Stimulated activated CD8-positive, alpha-beta memory T cell treated with anti-CD3 and anti-CD28 coated beads, Interleukin-7, amount 100 ng/mL, for 4 hours (primary cell): ENCODE measurements at places on chromosomes 2 and 18.

- no peak for DNase-seq
These were observed 1.7 kb downstream of the CFAP221 start for GRCh38 chr2:119545754-119546446.

GRCh38 chr2:38214209-38214717 lies 138.3 kb upstream of the CYP1B1 start:
- DNase-seq = no peak

DNA sequence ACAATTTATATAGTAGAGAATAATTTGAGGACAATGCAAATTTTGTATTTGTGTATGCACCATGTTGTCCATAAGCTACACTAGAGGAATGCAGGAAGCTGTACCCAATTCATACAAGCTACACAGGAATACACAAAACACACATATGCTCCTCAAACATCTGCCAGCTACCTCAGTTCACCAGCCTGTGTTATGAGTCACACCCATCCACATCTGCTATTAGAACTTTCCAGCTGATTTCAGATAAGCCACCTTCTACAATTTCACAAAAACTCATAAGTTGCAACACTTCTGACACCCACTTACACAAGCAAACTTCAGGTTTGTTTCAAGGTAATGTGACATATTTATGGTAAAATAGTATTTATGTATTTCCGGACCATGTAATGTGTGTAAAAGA lies 438.9 kb downstream of the SATB2 start:
- DNase-seq = no peak

DNA sequence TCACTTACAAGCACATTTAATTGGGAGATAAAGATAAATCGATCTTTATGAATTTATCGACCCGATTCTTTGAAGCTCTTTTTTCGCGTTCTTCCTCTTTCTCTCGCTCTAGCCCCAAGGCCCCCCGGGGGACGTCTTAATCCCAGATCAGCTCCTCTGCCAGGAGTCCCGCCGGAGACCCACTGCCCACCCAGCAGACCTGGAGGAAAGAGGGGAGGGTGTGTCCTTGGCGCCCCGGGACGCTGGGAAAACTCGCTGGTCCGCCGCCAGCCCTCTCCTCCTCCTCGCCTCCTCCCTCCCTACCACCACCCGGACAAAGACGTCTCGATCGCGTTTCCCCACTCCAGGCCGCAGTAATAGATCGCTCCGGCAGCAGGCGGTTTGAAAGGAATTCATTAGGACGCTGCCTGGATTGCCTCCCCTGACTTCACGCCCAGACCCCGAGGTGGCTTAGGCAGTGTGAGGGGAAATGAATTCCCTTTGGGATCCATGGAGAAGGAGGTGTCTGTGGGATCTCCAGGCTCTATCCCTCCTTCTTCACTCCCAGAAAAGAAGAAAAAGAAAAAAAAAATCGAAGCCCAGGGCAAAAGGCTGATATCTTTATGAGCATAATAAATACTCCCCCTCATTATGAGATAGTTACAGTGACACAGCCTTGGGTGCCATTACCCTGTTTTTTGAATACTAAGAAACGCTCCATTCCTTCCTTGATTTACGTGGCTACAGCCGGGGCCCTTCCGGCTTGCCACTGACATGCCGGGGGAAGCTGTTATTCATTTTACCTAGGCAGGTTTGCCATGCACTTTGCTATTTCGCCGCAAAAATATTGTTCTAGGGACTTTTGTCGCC lies 1.8 kb upstream of the GBX2 start:
- no peak for DNase-seq

- no peak for DNase-seq
These were observed 56.1 kb upstream of the DNMT3A start for GRCh38 chr2:25397777-25398176.

GRCh38 chr2:38537937-38538525 lies 64.7 kb downstream of the HNRNPLL start:
- no peak for DNase-seq

- no peak for DNase-seq
These were observed 344.6 kb downstream of the ARHGAP15 start for GRCh38 chr2:143473820-143474219.

DNA sequence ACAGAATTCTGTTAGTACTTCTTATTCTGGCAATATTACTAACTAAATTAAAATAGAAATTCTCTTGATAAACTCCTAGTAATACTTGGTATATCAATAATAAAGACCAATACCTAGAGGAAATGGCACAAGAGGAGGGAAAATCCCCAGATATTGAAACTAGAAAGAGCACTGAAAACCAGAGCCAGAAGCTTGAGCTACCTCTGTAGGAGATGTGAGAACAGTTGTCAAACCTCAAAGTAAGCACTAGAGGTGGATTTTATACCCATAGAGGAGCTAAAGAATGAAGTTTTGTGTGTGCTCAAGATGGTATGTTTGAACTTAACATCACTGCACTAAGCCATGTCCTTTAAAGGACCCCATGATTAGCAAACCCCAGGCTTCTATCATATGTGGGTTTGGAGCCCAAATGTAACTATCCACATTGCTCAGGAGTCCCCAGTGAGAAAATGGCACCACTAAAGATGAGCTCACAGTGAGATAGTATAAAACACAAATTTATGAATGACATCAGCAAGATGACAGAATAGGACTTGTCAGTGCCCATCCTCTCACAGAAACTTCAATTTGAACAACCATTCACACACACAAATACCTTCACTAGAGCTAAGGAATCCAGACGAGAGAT lies 122.1 kb downstream of the PKP4 start:
- no peak for DNase-seq

DNA sequence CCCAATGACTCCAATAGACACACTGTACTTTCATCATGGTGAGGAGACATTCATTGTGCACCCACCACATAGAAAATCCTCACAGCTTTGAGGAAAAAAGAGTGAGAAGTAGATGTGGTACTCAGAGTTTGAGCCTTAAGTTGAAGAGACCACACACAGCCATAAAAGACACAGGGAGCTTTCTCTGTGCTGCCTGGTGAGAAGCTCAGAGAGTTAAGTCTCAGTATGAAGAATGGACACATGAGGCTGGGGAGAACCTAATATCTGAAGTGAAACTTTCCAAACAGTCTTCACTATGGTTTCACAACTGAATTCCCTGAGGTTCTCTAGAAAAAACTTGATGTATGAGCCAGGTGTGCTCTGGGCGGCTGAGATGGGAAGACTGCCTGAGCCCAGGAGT lies 237.9 kb downstream of the NBAS start:
- DNase-seq = no peak
